ENCODE measurements at places on chromosomes 16 and 17.
A peak's percentile ranks its signal among the peaks of the same experiment; 100 is the strongest.

DNA sequence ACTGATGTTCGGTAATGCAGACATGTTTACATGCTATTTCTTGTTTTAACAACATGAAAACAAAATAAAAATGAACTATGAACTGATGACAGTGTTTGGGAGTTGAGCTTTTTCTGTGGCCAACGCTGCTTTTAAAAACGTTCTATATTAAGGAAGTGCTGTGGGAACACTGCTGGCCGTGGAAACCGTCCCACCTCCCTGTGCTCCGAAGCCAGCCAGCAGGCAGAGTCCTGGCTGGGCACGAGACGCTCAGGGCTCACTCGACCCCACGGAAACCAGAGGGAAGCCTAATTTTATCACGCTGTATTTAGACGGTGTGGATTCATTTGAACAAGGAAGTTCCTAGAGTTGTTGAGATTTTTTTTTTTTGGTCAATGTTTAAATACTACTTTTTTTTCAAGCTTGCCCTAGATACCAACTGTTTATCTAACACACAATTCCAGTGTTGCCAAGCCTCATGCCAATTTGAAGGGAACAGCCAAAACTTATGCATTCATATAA is 25.8 kb downstream of the ADCY9 start:
- DNase-seq: no peak

DNA sequence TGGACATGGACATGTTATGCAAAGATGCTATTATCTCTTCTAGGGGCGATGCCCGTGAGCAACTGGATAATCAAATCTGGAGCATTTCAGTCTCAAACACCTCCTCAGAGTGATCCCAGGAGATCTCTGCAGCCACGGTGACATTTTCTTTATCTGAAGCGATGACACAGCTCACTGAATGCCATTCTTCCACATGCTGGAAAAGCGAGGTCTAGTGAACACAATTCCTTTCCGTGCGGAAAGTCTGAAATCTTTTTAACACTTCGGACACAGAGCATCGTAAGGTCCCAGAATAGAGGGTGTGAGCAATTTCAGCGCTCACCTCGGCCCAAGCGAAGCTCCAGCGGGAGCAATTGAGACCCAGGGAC is 531 bp upstream of the HASPIN start:
- no peak for DNase-seq

GRCh38 chr17:47201166-47201565 is 8.0 kb upstream of the MYL4 start:
- DNase-seq: no peak

- DNase-seq: peak; percentile 50
Measured at GRCh38 chr17:49557312-49558024, 18.2 kb upstream of the NXPH3 start.

DNA sequence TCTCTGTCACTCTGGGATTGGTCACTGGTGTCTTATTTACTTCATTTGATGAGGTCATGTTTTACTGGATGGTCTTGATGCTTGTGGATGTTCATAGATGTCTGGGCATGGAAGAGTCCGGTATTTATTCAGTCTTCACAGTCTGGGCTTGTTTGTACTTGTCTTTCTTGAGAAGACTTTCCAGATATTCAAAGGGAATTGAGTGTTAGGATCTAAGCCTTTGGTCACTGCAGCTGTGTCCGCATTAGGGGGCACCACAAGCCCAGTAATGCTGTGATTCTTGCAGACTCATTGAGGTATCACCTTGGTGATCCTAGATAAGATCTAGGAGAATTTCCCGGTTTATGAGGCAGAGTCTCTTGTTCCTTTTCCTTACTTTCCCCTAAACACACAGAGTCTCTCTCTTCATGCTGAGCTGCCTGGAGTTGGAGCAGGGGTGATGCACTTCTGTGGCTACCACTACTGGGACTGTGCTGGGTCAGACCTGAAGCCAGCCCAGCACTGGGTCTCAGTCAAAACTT is 214.7 kb downstream of the SPECC1 start:
- DNase-seq: no peak

DNA sequence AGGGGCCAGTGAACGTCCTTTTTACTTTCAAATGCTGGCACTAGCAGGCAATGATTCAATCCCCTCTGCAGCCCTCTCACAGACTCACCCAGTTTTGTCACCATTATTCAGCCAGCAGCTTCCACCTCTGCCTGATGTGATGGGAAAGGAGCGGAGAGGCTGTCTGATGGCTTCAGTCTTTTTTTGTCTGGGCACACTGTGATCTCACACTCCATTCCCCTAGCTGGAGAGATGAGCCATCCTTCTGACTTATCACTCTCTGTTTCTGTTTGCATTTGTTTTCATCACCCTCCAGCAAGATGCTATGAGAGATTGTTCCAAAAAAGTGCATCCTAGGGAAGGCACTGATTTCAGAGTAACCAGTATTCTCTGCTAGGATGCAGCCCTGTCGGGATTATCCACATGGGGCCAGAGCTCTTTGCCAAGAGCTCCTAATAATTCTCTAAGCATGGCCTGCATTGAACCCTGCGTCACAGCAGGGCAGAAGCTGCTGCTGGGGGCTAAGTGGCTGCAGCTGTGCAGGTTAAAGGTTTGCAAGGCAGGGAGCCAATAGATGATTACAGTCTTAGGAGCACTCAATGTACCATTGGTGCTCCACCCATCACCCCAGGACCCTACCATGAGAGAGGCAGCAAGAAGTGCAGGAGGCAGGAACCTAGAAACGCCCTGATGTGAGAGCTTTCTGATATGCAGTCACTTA is 236.1 kb upstream of the C16orf82 start:
- no peak for DNase-seq

DNA sequence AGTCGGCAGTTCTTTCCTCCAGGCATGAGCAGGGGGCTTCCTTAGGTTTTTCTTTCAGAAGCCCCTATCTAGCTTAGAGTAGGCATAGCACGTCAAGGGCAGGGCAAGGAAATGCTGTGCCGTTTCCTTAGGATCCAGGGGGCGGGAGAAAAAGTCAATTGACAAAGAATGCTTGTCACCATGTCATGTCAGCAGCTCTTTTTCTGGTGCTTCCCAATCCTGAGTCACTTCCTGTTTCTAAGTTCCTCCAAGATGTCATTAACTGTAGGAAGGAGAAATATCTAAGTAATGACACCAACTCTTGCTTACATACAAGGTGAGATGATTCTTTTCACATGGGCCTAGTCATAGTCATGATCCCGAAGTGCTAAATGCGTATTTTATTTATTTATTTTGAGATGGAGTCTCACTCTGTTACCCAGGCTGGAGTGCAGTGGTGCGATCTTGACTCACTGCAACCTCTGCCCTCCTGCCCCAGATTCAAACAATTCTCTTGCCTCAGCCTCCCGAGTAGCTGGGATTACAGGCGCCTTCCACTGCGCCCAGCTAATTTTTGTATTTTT is 35.2 kb downstream of the GJC1 start:
- DNase-seq: no peak

DNA sequence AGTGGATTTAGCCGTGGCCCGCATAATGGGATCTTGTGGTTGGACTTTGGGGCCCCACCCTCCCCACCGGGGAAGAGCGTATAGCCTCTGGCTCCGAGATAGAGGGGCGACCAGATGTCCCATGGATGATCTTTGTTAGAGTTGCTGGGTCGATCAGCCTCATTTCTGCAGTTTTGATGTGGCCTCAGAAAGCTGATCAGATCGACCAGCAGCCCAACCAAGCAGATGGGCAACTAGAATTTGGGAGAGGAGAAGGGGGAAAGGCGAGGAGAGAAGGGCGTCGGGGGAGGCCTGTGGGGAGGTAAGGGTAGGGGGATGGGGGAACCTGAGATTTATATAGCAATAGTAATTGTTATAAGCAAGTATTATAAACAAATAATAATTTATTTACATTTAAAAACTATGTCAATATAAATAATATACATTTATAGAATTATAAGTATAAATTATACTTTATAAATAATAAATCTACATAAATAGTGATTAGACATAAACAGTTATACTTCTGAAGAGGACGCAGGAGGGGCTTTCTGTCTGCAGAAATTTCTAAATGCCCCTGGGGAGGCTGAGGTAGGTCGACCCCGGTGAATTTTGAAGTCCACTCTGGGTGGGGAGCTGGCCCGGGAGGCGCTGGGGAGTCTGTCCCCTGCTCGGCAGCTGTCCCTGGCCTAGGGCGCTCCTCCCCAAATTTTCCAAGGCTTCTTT is 136.3 kb downstream of the KCNJ12 start:
- DNase-seq: no peak

Data from NCI-H345 (cell line).